ENCODE measurements at places on chromosomes 12 and 14.

DNA sequence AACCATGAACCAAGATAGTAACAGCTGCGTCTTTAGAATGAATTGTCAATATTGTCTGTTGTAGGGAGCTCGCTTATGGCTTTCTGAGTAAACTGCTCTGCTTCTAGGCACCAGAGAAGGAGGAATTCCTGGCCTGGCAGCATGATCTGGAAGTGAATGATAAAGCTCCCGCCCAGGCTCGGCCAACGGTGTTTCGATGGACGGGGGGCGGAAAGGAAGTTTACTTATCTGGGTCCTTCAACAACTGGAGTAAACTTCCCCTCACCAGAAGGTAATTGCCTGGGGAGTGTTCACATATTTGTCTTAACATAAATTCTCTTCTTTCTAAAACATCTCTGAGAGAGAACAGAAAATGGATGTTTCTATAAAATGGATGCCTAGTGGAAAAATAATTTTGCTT is 4.3 kb downstream of the PRKAB1 start:
- no peak for DNase-seq

DNA sequence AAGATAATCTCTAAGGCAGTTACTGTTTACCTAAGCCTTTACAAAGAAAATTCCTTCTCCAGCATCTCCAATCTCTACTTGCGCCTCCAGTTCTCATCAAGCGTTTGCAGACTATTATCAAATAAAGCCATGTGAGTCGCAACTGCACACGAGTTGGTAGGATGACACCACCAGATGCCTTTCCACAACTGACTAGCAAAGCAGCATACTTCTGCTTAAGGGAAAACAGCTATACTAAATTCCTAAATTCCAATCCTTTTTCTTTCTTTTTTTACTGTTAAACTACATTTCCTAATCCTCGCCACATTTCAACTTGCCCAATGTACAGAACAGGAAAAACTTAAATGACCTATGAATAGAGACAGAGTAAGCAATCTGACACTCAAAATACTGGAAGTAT is 166.7 kb downstream of the ITPR2 start:
- DNase-seq, result no peak

GRCh38 chr14:55782166-55782565 is 202.2 kb downstream of the KTN1 start:
- DNase-seq, result no peak

DNA sequence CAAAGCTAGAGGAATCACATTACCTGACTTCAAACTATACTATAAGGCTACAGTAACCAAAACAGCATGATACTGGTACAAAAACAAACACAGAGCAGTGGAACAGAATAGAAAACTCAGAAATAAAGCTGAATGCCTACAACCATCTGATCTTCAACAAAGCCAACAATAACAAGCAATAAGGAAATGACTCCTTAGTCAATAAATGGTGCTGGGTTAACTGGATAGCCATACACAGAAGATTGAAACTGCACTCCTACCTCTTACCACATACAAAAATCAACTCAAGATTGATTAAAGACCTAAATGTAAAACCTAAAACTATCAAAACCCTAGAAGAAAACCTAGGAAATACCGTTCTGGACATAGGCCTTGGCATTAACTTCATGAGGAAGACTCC is 182.6 kb upstream of the CNOT2 start:
- DNase-seq, result no peak

GRCh38 chr12:69274861-69275260 is 35.5 kb downstream of the CPSF6 start:
- peak; percentile 3 for DNase-seq

- no peak for DNase-seq
These were observed 17.4 kb upstream of the DRAM1 start for GRCh38 chr12:101859664-101860607.

- no peak for DNase-seq
These were observed 120.3 kb downstream of the CHST11 start for GRCh38 chr12:104576980-104577580.

GRCh38 chr12:101799774-101800173 is 31.0 kb downstream of the GNPTAB start:
- no peak for DNase-seq

DNA sequence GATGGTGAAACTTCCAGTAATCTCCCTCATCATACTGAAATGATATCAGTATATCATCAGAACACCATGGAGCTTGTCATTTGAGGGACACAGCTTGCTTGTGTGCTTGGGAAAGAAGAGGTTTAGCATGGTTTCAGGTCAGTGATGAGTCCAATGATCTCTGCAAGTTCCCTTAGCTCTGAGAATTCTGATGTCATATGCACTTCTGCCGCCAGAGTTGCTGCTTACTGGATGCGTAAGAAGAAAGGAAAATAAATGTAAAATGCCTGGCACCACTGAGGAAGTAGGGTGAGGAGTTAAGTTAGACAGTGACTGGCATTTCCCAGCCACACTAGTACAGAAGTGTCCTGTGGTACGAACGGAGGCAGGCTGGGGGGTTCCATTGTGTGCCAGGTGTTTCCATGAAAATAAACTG is 22.6 kb downstream of the PRKCH start:
- no peak for DNase-seq

GRCh38 chr12:91278126-91278525 is 95.5 kb upstream of the DCN start:
- no peak for DNase-seq

DNA sequence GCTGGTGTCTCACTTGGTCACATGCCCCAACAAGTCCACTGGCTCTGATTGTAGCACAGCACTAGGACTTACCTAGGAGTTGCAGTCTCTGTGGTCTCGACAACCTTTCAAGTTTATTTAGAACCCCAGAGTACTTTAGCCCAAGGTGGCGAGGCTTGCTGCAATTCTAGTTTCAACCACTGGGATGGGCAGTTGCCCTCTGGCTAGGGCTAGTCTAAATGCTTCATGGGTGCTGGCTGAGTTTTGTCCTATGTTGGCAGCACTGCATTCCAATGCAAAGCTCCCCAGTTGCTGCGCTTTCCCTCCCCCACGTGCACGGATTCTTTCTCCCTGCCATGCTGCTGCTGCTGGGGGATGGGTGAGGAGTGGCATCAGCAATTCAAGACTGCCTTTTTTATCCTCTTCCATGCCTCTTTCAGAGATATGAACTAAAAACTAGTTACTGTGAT is 207.9 kb downstream of the SYNE2 start:
- no peak for DNase-seq

DNA sequence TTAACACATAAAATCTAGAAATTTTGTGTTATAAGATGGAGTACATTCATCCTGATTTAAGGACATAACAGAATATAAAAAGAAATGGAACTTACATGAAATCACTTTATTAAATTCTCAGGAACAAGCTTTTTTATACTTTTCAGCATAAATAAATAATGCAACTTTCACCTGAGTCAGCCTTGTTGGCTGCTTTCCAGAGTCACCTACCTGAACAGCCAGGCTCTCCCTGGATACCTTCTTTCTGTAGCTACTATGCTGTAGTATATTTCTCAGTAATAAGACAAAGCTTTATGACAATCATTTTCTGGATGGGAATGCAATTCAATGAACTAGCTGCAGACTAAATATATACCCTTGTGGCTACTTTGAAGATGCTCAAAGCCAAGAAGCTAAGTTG is 111.9 kb downstream of the NTS start:
- no peak for DNase-seq

GRCh38 chr14:90288651-90289355 is 32.5 kb downstream of the PSMC1 start:
- no peak for DNase-seq

GRCh38 chr12:91417650-91418049 is 235.0 kb upstream of the DCN start:
- no peak for DNase-seq

GRCh38 chr14:65250162-65250495 is 147.8 kb upstream of the MAX start:
- DNase-seq, result no peak

GRCh38 chr12:77786675-77787074 is 44.0 kb upstream of the NAV3 start:
- DNase-seq, result no peak

DNA sequence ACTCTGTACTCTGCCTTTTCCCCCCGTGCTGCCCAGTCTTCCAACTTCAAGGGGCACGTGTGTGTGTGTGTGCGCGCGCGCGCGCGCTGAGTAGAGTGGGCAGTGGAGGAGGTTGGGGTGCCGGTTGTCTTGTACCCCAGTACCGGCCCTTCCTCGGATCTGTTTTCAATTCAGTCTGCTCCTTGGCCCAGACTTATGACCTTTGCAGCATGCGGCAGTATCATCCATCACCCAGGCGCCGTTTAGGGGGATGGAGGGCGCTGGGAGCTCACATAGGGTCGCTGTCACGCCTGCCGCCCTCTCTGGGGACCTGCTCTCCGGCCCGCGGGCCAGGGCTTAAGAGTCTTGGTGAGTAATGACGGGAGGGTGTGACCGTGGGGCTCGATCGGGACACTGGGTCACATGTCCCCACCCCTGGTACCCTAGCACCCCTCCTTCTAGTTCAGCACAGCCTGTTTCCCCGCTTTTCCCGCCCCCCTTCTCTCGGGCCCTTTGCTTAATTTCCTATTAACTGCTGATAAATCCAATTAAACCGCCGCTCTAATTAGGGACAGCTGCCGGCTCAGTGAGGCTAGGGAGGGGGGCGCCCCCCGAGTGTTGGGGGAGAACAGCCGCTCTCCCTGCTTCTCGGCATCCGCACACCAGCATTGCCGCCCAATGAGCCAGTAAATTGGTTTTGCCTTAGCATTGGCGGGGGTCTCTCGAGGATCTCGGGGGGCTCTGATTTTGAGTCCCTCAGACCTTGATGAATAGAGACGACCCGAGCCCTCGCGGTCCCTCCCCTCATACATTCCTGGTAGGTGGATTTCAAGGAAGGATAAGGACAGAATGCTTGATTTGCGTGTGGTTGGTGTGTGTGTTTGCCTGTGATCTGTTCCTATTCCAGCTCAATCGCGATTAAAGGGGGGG is 9.3 kb downstream of the STAC3 start:
- no peak for DNase-seq

DNA sequence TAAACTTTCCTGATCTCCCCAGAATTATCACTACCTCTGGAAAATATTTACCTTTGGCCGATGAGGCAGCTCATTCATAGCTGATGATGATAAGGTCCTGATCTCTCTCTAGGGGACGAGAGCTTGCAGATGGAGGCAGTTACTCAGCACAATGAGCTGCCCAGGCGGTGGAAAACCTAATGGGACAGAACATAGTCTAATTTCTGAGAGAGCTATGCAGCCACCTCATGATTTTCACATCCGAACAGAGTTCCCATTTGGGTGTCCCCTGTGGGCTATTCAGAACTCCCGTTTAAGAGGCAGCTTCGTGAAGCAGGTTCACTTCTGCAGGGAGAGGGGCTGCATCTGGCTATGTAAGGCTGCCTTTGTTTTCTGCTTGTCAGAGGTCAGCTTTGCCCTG is 724.6 kb upstream of the TMEM132C start:
- DNase-seq, result no peak

- no peak for DNase-seq
These were observed 2.3 kb upstream of the AGAP2 start for GRCh38 chr12:57740656-57741412.

GRCh38 chr12:46650688-46651087 is 175.1 kb downstream of the SLC38A4 start:
- no peak for DNase-seq

- no peak for DNase-seq
These were observed 17.1 kb downstream of the GSC start for GRCh38 chr14:94752591-94753436.

GRCh38 chr14:55803873-55804553 is 224.0 kb downstream of the KTN1 start:
- DNase-seq, result no peak

GRCh38 chr12:91833780-91834359 is 311.8 kb downstream of the BTG1 start:
- no peak for DNase-seq

- no peak for DNase-seq
These were observed 103.3 kb upstream of the FKBP4 start for GRCh38 chr12:2691345-2692071.

DNA sequence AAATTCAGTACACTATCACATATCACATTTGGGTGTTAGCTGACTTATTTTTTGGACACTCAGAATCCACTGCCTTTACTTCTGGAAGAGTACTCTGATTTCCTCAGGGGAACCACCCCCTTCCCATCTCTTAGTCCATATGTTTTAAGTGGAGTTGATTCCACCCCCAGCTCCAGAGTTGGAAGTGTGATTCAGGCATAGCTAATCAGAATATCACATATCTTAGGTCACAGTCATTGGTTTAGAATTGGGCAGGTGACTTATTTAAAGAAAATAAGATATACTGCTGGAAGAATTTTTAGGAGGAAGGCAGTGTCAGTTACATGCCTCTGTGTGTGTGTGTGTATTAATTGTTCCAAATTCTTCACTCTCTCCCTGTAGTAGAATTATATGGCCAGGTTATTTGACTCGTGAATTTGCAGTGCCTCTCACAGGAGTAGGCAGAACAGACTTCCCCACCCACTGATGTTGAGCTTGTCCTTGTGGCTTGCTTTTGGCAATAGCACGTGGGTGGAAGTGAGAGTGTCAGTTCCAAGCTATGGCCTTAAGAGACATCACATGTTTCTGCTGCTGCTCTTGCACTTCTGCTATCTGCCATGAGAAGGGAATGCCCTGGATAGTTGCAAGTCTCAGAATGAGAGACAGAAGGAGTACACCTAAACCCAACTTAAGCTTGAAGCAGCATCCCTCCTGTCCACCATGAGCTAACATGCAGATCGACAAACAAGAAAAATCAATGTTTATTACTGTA is 6.4 kb upstream of the GAS2L3 start:
- no peak for DNase-seq

DNA sequence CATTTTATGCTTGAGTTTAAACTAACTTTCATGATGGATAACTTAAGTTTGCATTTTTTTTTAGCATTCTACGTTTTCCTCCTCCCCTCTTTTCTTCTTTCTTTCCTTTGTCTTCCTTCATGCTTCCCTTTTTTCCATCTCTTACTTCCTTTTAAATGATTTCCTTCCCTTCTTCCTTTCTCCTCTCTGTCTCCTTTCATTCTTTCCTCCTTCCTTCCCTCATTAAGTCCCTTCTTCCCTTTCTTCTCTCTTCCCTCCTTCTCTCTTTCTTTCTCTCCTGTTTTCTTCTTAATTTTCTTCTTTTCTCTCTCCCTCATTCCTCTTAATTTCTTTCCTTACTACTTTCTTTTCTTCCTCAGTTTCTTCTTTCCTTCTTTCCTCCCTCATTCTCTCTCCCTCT is 376.0 kb downstream of the LRIG3 start:
- DNase-seq, result no peak

DNA sequence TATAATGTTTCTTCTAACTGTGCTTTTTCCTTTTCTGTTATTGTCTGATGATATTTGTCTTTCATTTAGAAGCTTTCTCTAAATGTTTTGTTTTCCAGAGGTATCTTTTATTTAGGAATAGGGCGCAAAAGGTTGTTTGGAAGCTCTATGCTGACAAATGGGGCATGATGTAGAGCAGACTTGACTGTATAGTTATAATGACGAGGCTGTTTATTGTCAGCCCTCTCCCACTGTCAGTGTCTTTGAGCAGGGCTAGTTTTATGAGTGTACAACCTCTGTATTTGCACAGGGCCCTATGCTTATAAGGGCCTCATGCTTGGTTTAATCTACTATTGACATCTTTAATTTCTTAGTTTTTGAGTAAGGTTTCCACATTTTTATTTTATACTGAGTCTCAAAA is 158.9 kb downstream of the CCDC91 start:
- DNase-seq, result no peak
